Cortex of kidney (tissue), 1 donor: ENCODE measurements at places on chromosomes 2 and 18.

DNA sequence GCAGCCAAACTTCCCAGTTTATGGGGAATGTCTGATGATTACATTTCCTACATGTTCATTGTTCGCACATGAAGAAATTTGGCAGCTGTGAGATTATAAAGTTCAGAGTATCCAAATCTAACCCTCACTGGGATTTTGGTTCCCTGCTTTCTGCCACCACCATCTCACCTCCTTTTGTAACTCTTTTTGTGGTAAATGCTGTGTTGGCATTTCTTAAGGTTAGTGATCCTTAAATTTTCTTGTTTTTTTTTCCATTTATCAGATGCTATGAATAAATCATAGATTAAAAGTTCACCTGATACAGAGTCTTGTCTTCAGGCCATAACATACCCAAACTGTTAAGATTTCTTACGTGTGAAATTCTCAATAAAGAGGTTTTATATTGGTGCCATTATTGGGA, 8.5 kb upstream of the TBR1 start:
- no peak for DNase-seq

DNA sequence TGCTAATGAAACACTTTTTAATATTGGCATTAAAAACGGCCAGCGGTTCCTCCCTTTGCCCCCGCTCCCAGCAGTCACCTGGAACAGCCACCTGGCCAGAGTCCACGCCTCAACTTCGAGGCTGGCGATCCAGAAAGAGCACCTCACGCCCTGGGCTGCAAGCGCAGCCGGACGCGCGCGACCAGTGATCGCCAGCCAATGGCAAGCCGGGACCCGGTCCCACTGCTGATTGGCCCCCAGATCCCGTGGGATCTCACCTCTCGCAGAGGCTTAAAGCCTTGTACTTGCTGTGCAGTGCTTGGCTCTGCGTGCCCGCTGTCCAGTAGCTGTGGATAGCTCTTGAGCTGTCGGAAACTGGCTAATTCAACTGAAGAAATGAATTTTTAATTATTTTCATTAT, 4.1 kb upstream of the RBM45 start:
- no peak for DNase-seq

GRCh38 chr2:60771508-60771907, 15.4 kb downstream of the PAPOLG start:
- DNase-seq: no peak

DNA sequence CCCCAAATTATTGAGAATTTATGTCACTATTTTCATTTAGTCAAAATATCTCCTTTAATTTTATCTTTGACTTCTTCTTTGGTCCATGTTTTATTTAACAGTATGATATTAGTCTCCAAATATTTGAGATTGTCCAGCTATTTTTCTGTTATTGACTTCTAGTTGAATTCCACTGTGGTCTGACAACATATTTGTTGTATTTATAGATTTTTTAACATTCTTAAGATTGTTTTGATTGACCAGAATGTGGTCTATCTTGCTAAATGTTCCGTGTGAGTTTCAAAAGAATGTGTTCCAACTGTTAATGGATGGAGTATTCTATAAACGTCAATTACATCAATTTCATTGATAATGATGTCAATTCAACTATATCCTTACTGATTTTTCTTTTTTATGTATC, 1452.1 kb downstream of the SUCLG1 start:
- DNase-seq: no peak

DNA sequence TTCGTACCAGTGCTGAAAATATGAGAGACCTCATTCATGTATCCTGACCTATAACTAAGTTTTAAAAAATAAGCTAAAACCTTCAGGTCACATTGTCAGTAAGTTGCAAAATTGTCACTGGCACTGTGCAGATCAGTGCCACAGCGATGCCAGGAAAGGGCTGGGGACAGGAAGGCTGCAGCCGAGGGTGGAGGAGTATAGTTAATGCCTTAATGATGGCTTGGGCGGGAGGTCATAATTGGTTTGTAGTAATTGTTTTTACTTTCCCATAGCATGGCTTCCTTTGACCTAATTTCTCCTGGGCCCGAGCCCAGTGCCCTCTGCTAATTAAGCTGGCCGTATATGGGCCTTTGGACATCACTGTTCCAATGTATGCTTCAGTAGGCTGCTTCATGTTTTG, 47.2 kb upstream of the RAB12 start:
- DNase-seq: no peak

GRCh38 chr2:158197940-158198339, 96.3 kb downstream of the UPP2 start:
- DNase-seq: no peak

DNA sequence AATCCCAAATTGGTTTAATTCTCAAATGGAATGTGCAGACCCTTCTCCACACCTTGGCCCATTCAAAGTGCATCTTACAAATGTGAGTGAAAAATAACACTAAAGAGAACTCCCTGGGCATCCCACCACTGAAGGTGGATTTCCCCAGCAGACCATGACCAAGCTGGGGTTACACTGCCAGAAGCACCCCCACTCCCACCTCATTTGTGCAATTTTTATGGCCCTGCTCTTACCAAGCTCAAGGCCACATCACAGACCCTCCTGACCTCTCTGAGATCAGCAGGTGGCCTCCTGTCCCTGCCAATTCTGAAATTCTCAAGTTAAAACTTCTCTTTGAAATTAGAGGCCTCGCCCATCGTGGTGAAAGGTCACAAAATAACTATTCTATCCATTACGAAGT, 21.6 kb downstream of the SIGLEC15 start:
- no peak for DNase-seq

- DNase-seq: no peak
Observed at GRCh38 chr2:31037058-31037457, 101.2 kb downstream of the GALNT14 start.

- DNase-seq: no peak
Observed at GRCh38 chr2:121485039-121485438, 45.6 kb upstream of the RNU4ATAC start.

- no peak for DNase-seq
Observed at GRCh38 chr2:61793389-61793836, 60.4 kb downstream of the FAM161A start.

DNA sequence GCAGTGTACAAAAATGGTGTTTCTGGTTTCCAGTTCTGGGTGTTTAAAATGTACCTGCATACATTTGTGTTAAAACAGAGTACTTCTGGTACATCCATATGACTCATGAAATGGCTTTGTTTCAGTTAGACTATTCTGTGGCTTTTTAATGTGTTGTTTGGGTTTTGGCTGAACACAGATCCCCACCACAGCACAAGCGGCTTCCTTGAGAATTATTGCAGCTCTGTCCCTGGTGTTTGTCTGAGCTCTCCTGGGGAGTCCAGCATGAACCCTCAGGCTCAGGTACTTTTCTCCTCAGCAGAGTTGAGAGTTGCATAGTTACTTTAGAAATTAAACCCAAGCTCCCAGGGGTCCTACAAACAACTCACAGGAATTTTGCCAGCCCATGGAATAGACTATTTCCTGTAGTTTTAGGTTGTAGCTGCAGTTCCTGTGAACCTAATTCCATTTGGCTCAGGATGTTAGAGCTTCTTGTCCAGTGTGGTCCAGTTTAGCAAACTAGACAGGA, 64.8 kb upstream of the EML6 start:
- no peak for DNase-seq

DNA sequence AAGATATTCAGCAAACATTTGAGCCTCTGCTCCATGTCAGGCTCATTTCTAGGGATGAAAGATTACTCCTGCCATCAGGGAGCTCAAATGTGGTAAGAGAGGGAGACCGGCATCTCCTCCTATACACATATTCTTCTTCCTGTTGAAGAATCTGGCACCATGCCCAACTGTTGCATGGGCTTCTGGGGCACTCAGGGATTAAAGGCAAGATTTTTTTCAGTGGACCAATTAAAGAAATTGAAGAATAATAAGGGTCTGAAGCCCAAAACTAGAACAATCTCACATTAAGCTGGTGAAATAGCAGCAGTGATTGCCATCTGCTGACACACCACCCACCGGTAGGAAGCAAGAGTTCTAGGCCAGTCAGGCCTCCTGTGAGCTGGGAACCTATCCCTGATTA, 145.4 kb upstream of the LYPD6 start:
- no peak for DNase-seq

- DNase-seq: no peak
Observed at GRCh38 chr2:69644506-69644979, 1.0 kb upstream of the AAK1 start.

- DNase-seq: no peak
Observed at GRCh38 chr2:18719978-18720775, 130.8 kb upstream of the NT5C1B start.

- no peak for DNase-seq
Observed at GRCh38 chr18:42635378-42636048, 480.0 kb downstream of the RIT2 start.

- DNase-seq: no peak
Observed at GRCh38 chr18:76922107-76922506, 99.8 kb downstream of the ZNF236 start.

DNA sequence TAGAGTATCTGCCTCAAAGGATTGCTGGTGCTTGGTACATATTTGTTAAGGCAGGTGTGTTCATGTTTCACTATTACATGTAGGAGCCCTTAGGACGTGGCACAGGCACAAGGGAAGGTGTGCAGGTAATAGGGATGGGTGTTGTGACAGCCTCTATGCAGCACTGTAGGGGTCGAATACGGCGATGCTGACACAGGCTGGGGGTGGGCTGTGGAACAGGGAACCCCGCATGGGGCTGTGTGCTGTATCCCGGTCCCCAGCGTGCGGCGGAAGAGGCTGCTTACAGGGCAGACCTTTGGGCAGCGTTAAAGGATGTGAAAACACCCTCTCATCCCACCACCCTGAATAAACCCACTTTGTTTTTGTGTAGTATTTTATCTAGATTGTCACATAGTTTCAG, 21.5 kb downstream of the B3GNT2 start:
- DNase-seq: no peak

DNA sequence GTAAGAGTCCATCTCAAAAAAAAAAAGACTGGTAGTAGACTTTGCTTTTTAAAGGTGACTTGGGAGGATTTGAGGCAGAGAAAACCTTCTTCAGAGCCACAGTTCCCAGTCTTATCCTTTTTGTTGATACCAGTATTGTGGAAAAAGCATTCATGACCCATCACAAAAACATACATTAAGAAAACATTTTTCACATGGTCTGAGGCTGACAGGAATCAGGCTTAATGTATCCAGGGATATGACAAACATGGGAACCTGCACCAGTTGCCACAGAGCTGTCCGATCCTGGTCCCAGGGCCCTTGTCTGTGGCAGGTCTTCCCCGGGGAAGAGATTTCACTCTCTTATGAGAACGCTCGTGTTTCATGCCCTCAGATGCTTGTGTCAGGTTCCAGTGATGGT, 21.8 kb downstream of the SPTBN1 start:
- no peak for DNase-seq
